ENCODE measurements at places on chromosomes 11 and 22.

DNA sequence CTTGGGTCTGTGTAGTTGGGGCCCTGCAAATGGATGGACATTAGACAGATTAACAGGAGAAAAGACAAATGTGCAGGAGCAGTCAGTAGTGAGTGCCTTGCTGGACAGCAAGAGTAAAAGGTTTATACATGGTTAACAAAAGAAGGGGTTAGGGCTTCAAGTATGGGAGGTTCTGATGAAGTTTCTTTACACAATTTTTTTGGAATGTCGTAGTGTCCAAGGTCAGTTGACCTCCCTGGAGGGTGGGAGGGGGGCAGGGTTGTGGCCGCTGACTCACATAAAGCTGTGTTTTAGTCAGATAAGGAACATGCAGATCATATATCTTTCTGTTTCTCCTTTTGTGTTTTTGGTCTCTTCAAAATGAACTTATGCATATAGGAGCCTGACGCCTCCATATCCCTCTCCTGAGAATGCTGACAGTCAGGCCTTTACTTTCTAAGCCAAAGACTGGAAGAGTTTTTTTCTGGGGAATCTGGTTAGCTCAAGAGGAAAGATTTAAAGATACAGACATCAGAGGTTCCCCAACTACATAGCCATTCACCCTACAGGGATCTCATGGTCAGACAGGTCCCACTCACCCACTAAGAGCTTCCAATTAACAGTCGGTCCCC is 134.3 kb downstream of the NECTIN1 start:
- no peak for DNase-seq

- no peak for DNase-seq
Observed at GRCh38 chr11:9982796-9983579, 311.0 kb downstream of the SBF2 start.

GRCh38 chr11:17979770-17980371 is 33.0 kb downstream of the SERGEF start:
- DNase-seq: peak; percentile 26

DNA sequence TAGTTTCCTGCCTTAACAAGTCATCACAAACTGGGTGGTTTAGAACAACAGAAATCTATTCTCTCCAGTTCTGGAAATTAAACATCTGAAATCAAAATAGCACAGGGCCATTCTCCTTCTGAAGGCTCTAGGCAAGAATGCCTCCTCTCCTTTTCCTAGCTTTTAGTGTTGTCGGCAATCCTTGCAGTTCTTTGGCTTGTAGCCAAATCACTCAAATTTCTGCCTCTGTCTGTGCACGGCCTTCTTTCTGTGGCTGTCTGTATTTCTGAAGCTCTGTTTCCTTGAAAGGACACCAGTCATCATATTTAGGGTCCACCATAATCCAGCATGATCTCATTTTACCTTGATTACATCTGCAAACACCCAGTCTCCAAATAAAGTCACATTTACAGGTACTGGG is 795.5 kb downstream of the METTL15 start:
- DNase-seq: no peak

DNA sequence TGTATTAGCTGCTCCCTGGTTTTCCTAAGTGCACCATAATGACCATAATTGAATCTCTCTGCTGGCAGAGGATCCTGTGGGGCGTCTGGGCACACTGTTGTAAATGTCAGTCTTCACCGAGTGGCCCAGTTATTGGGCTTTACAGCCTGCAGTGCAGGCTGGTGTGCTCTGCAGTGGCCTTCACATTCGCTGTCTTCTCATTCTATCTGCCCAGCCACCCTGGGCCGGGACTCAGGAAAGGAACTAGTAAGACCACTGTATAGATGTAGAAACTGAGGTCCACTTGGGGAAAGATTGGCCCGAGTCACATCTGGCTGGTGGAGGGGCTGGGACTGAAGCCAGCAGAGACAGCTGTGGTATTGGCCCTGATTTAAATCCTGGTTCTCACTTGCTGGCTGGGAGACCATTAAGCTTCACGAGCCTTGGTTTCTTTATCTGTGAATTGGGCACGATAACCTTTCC is 49.3 kb downstream of the TSPAN18 start:
- no peak for DNase-seq

DNA sequence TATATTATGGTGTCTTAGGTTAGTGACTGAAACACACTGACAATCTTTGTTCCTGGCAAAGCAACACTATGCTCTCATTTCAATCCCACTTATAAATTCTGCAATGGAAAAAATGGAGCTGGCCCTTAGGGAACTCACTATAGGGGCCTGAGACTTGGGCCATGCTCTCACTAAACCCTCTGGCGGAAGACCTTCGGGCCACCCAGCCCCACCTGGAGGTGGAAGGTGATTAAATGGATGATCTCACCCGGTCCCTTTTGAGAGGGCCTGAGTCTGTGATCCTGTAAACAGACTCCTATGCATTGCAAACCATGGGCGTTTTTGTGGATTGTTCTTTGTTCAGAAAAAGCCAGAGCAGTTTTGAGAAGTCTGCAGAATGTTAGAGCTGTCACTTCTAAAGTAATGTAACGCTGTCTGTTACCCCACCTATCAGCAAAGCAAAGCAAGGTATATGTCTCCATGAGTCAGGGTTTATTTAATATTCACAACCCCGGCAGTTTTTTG is 17.0 kb upstream of the CDON start:
- DNase-seq: peak; percentile 70

DNA sequence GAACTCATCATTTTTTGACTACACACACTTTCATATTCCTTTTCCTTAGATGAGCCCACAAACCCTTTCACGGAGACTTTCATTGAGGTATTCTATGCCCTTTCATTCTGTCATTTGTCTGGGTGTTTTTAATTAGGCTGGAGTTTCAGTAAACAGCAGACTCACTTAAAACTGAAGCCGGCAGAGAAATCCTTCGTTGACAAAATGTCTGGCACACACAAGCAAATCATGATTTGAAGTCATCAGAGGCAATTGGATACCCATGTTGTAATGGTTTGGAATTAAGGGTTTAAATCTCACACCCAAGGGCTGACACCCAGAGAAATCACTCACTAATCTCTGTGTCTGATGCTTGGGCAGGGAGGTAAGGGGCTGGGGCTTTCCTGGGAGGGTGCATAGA is 127.1 kb downstream of the EHF start:
- DNase-seq: no peak

DNA sequence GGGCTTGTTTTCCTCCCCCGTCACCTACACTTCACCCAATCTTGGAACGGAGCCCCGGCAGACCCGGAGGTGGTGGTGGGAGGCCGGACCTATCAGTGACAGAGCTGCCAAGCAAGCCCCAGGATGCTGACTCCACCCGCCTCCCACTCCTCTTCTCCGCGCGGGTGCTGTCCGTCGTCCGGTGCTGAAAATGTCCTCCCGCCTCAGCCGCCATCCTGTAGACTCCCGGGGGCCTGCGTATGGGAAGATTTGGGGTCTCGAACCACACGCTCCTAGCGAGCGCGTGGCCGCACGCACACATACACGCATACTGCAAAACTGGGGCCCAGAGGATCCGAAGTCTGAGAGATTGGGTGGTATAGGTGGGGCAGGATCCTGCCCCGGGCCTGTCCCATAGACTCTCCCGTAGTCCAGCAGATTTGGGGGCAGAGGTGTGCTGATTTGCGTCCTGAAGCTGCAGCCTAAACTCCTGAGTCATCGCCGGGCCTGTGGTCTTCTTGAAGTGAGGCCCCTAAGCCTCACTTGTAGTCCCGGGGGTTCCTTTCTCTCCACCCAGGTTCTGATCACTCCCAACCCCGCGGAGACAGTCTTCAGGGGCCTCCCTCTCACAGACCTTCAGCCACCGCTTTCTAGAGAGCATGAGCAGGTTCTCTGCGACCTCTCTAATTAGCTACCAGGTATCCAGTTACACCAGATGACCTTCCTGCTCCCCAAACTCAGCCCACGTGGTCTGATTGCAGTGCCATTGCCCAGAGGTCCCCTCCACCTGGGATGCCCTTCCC is 796 bp upstream of the YIF1A start:
- no peak for DNase-seq

DNA sequence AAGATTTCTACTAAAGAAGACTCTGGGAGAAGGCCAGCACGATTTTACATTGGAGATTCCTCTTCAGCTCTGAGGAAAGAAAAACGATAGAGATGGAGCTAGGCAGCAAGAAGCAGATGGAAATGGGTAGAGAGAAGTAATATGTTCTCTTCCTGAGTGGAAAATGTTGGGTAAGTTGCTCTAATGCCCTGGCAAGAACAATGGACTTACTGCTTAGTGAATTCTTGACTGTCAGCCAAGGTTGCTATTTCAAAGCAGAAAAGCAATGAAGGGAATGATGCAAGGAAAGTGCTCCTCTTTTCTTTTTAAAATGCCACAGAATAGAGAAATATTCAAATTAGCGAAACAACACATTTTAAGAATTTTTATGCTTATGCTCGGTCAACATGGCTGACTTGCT is 38.4 kb upstream of the CWF19L2 start:
- DNase-seq: no peak

DNA sequence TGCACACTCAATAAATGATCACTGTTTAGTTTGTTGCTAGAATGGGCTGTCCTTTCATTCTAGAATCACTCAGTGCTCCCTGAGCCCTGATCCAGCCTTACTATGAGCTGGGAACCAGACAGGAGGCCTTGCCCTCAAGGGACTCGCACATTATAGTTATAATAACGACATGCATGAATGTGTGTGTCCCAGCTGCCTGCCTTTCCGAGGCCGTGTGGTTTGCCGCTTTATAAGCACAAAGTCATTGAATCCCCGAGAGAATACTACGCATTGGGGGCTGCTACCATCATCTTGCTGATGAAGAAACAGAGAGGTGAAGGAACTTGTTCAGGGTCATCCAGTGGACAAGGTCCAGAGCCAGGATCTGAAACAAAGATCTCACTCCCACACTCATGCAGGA is 75.7 kb downstream of the NFAM1 start:
- no peak for DNase-seq

GRCh38 chr11:76185931-76186401 is 20.3 kb downstream of the WNT11 start:
- DNase-seq: peak; percentile 54

DNA sequence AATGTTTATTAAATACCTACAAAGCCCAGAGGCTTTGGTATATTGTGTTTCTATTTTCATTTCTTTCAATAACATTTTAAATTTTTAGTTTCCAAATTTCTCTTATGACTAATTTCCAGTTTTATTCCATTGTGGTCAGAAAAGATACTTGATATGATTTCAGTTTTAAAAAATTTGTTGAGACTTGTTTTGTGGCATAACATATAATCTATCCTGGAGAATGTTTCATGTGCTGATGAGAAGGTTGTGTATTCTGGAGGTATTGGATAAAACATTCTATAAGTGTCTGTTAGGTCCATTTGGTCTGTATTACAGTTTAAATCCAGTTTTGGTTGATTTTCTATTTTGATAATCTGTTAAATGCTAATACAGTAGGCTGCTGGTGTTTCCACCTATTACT is 9.8 kb upstream of the RAG1 start:
- DNase-seq: no peak

DNA sequence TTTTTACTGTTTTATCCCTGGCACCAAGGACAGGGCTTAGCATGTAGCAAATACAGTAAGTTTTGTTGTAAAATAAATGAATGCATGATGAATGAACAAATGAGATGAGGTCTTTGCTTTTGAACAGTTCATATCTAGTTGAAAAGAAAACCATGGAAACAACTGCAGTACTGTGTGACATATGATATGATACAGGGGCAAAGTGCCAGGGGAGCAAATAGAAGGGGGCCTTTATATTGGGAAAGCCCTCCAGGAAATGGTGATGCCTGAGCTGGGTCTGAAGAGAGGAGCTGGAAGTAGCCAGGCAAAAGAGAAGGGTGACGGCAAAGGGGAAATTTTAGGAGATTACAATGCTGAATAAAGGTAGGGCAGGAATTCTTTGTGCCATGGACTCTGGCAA is 63.8 kb upstream of the UCP3 start:
- no peak for DNase-seq

GRCh38 chr11:1953489-1954266 is 6.5 kb downstream of the MRPL23 start:
- no peak for DNase-seq

DNA sequence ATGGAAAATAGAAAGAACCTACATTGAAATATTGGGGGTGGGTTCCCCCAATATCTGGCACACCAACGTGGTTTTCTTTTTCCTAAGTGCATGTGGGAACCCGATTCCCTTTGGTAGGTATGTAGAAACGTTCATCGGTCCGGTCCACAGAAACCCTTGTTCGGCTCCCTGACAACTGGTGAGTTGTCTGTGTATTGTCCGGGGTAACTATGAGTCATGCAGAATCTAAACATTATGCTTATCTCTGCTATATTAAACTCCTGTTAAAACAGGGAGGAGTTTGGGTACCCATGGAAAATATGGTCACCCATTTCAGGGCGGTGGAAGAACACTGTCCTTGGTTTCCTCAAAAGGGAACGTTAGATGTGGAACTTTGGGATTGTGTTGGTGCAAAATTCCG is 25.1 kb upstream of the ALDH3B2 start:
- no peak for DNase-seq

- no peak for DNase-seq
Observed at GRCh38 chr11:85809863-85810262, 1.1 kb downstream of the SYTL2 start.

- no peak for DNase-seq
Observed at GRCh38 chr11:21630934-21631478, 561.9 kb upstream of the ANO5 start.

GRCh38 chr11:78112582-78113275 is 26.7 kb downstream of the ALG8 start:
- no peak for DNase-seq

DNA sequence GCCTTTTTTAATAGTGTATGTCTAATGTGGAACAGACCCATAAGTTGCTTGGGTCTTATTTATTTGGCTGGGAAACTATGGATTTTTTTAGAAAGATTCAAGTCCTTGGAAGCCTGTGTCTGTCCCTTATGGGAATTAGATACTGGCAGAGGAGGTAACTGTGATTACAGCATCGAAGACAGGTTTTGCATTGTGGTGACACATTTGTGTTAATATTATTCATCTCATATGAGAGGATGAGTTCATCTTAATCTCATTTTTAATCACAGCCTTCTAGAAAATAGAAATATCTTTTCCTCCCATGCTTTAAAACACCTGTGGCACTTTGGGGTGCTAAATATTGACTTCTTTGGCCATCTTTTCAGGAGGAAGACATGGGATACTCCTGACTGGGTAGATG is 9.2 kb downstream of the TAB1 start:
- DNase-seq: no peak

DNA sequence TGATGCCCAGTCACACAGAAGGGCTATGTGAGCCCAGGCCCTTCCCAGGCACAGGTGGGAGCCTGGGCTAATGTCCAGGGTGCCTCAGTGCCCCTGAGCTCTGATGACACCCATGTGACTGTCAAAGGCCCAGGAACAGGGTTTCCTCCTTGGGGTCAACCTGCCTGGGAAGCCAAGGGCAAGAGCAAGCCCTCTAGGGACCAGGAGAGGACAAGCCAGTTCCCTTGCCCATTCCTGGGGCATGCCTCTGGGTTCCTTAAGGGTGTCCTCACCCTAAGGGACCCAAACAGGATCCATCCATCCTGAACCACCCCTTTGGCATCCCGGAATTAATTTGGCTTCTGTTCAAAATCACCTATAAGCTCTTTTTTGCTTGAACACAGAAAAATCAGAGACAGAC is 39.0 kb downstream of the PISD start:
- DNase-seq: no peak

GRCh38 chr11:121418625-121419114 is 33.4 kb upstream of the SORL1 start:
- no peak for DNase-seq
